HS-5 (cell line): ENCODE measurements at places on chromosomes 7 and 10.

DNA sequence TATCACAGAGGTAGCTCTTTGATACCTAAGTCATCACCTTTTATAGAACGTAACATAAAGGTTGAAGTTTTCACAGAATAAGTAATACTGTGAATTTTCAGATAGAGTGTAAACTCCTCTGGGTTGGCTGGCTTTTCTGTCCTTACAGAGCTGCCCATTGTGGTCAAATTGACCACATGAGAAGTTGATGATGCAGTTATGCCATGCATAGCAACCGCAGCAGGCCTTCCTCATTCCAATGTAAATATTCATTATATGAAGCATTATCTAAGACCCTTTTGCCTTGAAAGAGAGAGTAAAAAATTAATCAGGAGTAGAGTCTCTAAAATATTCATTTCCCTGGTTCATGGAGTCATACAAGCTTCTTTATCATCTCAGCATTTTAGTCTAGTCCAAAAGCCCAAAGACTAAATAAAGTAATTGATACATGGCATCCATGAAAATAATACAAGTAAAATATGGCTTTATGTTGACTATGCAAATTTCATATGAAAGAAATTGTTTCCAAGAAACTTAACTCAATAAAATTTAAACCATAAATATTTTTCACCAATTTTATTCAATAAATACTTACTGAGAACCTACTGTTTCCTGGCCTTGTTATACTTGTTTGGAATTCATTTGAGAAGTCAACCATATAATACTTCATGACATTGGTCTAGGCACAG, 516.4 kb downstream of the PCDH15 start:
- peak; percentile 51 for DNase-seq

DNA sequence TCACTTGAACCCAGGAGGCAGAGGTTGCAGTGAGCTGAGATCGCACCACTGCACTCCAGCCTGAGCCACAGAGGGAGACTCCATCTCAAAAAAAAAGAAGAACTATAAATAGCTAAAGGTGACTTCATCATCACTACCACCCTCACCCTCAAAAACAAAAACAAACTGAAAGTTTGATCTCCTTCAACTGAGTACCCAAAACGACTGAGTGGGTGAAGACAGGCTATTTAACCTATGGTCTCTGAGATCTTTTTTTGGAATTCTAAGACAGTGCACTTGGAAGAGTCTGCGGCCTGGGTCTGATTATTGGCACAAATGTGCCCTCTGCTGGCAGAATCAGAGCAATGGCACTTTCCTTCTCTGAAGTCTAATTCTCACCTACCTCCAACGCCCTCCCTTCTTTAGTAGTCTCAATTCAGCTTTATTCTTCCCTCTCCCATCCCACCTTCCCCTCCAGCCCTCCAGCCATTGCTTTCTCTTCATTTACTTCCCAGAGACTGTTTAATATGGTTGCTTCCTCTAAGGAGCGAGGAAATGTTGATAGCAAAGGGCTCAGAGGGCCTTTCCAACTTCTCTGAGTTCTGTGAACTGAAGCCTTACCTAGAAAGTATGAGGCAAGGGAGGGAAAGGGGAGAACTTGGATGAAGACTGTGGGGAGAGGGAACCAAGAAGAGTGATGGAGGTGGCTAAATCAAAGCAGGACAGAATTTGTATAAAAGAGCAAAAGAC, 2.9 kb upstream of the MYOZ1 start:
- DNase-seq, result no peak

GRCh38 chr7:44724276-44724675, 24.4 kb upstream of the ZMIZ2 start:
- no peak for DNase-seq

DNA sequence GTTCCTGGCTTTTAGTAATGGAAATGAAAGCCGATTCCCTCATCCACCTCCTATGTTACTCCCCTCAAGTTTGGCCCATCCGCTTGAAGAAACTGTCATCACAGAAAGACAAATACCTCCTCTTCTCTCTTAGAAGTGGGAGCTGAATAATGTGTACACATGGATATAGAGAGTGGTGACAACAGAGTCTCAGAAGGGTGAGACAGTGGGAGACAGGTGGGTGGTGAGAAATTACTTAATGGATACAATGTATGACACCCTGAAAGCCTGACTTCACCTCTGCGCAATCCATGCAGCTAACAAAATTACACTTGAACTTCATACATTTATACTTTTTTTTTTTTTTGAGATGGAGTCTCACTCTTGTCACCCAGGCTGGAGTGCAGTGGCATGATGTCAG, 217.5 kb downstream of the SKIDA1 start:
- DNase-seq, result no peak

- no peak for DNase-seq
These were observed 81.0 kb upstream of the GNA12 start for GRCh38 chr7:2924866-2925840.

DNA sequence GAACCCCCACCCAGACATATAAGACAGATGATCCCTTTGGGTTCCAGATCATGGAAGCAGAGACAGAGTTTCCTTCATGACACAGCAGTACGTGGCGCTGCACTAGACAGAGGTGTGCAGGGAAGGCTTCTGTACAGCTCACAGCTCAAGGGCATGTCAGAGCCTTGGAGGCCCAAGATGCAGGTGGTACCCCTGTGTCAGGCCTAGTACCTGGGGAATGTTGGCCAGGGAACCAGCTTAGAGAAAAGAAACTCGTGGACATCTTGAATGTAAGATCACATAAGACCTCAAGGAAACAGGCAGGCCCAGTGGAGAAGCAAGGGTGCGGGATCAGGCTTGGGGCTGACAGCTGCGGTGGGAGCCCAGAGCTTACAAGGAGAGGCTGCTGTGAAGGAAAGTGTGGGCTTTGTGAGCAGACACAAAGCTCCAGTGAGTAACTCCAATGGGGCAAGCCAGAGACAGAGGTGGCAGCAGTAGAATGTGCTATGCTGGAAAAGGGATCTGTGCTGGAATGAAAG, 91.4 kb downstream of the WDFY4 start:
- no peak for DNase-seq

DNA sequence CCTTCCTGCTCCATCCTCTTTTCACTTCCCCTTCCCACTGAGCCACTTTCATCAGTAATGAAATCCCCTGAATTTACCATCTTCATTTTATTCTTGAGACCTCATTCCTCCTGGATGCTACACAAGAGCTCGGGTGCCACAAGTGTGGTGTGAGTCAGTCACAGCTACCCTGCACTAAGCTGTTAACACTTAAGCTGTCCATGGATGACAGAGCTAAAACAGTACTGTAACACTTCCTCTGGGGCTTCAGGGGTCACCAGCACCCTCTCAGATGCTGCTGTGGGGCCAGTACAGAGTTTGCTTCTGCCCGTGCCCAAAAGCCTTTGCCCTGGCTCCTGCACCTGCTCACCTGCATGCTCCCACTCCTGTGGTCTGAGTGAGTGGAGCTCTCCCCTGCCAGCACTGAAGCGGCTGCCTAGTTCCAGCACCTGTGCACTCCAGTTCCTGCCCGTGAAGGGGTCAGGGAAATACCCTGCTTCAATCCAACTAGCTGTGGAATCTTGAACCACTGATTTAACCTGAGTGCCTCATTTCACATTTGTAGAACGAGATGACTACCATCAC, 71.9 kb downstream of the POT1 start:
- DNase-seq, result no peak

DNA sequence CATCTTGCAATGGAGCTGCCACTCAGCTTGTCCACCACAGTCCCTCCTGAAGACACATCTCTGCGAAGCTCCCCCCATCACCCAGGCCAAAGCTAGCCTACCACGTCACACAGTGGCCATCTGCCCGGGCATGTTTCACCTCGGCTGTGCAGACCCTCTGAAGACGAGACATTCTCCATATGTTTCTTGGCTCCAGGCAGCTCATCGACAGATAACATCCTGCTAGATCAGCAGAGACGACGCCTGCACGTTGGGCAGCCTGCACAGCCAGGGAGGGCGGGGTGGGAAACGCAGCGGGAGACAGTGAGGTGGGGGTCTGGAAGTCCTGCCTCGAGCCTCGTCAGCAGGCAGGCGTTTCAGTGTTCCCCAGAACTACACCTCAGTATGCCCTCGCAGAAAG, 53.0 kb downstream of the PTPRN2 start:
- no peak for DNase-seq

DNA sequence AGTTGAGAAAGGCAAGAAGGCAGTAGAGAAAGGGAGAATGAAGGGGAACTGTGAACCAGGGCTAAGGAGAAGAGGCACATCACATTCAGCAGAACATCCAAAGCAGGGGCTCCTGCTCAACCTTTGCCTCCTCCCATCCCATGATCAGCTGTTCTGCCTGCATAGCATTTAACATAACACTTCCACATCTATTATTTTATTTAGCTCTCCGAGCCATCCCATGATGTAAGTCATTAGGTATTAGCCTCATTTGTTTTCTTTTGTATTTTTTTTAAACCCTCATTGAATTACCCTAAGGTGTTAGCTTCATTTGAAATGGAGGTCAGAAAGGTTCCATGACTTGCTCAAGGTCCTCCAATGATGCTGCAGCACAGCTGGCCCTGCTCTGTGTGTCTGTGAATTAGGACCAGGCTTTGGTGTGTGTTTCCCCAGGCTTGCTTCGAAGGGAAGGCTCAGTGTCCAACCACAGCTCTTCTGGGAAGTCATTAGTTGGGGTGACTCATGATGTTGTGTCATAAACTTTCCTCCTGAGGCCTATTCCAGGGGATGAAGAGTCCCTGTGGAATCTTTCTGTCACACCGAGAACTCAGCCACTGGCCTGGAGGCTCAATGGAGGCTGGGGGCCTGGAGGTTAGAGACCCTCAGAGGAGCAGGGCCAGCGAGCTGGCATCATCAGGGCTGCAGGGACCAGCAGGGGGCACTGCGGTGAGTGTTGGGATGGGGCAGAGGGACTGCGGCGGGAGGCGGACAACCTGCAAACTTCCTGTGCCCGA, 16.5 kb downstream of the NPFFR1 start:
- peak; percentile 95 for DNase-seq

DNA sequence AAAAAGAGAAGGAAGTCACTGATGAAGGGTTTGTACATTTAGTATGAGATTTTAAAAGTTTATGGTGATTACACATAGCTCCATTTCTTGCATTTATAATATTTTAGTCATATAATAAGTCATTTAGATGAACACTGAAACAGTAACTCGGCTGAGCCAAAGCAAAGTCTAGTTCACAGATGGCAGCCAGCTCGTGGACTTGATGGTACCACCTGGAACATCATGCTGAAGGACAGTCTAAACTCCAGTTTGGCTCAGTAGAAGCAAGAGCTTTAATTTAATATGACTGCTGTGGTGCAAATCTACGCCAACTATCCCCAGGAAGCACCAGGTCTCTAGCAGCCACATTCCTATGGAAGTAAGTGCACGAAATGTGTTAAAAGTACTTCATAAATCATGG, 16.4 kb downstream of the SRI start:
- DNase-seq, result no peak
